ENCODE measurements at places on chromosomes 4 and X.

DNA sequence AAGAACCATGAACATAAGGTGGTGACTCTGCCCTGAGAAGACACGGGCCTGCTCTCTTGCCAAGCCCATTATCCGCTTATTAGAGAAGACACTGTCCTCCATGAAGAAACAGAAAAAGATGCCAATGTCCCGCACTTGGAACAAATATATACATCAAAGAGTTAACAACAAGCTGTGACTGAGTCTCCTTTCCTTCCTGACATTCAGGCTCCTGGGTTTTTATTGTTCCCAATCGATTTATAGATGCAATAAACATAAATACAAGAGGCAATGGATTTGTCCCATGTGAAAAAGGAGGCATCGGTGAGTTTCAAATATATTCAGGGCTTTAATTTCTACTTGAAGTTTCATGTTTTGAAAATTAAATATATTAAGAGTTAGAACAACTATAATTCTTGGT is 169.2 kb upstream of the CPEB2 start:
- DNase-seq: no peak

DNA sequence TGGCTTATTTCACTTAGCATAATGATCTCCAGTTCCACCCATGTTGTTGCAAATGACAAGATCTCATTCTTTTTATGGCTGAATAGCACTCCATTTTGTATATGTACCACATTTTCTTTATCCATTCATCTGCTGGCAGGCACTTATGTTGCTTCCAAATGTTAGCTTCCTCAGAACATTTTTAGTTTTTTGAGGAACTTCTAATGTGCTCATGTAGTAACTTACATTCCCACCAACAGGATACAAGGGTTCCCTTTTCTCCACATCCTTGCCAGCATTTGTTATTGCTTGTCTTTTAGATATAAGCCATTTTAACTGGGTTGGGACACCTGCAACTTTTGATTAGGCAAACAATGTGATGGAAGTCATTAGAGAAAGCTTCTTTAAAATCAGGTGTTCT is 454.2 kb downstream of the NLGN4X start:
- DNase-seq: peak; percentile 2

GRCh38 chrX:13646154-13646549 is 6.8 kb upstream of the TCEANC start:
- peak; percentile 15 for DNase-seq

DNA sequence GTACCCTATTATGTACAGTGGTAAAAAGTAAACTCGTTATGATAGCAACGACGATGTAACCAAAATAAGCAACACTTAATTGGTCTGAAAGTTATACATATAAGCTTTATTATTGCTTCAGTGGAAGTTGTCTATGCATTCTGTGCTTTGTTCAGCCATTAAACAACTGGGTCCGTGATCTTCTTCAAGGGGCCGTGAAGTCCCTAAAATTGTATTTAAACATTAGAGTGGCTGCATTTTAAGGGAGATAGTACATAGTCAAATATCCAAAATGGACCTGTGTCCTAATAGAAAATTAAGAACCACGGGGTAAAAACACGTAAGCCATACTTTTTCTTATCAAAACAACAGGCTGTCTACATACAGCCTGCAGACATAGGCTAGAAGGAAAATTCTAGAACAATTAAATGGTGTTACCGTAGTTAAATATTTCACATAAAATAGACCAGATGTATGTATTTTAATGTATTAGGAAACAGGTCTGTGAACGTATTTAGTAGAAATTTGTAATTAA is 2.1 kb downstream of the GUCY1A1 start:
- DNase-seq: no peak

- peak; percentile 73 for DNase-seq
Observed at GRCh38 chrX:100931218-100931924, 2.7 kb upstream of the XKRX start.

DNA sequence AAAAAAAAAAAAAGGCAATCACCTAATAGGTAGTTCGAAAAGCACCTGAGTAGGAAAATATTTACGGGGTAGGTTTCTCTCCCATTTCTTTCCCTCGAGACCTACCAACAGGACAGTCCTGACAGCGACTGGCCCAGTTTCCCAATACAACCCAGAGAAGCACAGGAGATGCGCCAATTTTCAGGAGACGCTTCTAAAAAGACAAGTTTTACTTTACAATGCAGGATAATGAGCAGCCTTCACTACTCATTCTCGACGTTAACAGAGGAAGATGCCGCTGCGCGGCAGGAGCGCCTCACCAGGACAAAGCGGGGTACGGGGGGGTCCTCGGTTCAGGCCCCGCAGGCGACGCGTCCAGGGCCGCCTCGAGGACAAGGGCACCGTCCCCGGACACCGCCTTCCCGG is 708 bp downstream of the BCLAF3 start:
- DNase-seq: no peak

DNA sequence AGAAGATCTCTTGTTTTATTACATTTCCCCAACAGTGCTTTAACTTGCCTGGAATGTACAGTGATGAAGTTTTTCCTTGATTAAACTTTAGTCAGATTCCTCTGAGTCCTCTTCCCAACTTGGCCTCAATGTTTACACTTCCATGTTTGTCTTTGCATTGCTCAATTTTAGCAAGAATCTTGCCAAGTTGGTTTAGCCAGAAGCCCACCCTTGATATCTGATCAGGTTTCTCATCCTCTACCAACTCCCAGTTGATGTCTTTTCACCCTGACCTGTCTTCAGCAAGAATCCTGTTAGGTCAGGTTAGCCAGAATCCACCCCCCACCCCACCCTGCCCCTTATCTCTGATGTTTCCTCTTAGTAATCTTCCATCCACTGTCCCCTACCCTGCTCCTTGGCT is 120.9 kb downstream of the MBNL3 start:
- DNase-seq: no peak

DNA sequence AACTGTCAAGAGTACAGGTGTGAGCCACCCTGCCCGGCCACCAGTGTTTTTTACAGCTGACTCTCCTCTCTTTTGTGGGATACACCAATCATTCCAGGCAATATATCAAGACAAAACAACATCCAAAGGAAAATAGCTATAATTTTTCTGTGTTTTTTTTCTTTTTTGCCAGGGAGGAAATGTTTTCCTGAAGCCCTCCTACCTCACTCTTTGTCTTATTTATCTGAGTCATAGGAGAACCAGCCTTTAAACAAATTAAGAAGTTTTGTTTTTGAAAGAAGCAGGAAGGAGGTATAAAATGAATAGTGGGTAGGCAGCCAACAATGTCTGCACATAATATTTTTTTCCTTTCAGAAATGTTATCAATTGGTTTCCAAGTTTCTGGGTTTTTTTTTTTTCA is 493.9 kb downstream of the CCSER1 start:
- DNase-seq: no peak

DNA sequence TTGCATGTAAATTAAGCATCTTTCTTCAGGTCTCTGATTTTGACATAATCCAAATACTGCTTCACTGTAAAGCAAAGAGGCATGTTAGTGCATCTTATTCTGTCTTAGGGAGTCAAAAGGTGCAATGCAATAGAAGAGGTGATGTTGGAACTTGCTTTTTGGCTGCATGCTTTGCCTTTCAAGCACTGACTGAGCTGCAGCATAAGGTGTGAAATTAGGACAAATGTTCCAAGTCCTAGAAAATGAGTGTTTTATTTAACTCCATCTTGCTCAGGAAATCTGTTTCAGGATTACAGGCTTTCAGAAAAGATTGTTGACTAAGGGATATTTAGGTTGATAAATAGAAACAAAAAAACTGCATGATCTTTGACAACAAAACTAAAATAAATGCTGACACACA is 30.8 kb downstream of the NAA11 start:
- DNase-seq: no peak

DNA sequence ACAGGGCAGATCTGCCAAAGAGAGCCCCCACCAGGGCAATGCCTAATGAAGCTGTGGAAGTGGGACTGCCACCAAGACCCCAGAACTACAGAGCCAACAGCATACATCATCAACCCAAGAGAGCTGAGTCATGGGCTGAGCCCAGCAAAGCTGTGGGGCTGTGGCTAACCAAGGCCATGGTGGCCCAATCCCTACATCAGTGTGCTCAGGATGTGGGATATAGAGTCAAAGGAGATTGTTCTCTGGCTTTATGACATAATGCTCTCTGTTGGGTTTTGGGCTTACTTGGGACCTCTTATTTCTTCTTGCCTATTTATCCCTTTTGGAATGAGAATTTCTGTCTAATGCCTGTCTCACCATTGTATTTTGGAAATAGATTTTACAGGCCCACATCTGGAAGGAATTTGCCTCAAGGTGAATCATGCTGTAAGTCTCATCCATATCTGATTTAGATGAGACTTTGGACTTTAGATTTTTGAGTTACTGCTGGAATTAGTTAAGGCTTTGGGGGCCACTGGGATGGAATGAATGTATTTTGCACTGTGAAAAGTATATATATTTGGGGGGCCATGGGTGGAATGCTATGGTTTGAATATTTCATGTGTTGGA is 5.4 kb upstream of the PRDM5 start:
- DNase-seq: peak; percentile 17

DNA sequence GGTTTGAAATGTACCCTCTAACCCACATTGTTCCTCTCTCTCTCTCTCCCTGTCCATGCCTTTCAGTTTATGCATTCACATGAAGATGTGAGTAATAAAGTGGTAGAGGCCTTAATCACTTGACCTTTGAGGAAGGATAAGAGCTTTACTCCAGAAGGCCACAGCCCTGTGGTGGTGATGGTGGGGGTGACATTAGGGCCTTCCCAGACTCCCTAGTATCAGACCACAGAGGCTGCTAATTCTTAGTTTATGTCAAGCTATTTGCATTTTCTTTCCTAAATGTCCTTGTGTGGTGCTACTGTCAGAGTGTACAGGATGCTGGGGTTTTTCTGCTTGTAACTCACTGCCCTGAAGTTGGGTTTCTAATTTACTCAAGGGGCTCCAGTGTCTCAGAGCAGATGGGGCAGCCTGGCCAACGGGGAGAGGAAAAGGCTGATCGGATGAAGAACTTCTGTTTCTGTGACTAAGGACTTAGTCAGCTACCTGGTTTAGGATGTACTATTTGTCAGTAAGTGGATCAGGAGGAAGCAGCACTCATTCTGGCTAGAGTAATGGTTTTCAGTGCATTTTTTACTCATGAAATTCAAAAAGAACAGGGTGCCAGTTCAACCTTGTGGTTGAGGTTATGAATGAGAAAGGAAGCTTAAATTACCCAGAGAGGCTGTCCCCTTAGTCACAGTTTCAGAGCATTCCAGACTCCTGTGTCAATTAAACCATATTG is 509.6 kb upstream of the DIPK2B start:
- peak; percentile 22 for DNase-seq

- peak; percentile 3 for DNase-seq
Observed at GRCh38 chr4:112813790-112814189, 176.8 kb downstream of the LARP7 start.

DNA sequence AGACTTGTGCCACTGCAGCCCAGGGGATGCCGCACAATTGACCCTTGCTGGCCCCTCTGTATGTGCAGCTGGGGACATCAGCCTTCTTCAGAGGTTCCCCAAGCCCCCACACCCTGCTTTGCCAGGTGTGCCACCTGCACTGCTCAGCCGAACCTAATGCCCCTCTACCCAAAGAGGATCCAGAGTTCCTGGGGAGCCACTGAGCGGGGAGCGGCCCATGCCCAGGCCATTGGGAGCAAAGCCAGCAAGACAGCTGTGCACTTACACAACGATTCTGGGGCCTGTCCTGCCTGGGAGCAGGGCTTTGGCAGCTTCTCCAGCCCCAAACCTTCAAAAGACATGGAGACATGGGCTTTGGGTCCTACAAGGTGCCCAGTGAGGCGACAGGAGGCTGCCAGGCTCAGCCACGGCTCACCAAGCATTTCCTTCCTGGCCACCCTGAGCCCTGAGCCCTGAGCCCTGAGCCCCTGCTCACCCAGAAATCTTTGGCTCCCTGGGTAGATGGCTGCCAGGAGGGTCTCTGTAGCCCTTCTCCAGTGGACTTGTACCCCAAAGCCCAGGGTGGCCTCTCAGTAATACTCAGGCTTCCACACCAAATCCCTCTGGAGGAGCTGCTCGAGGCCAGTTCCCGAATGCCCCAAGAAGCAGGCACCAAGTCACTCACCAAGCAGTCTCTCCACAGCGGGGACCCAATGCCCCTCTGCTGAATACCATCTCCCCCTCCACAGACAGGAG is 13.0 kb downstream of the PNMA6E start:
- DNase-seq: no peak

DNA sequence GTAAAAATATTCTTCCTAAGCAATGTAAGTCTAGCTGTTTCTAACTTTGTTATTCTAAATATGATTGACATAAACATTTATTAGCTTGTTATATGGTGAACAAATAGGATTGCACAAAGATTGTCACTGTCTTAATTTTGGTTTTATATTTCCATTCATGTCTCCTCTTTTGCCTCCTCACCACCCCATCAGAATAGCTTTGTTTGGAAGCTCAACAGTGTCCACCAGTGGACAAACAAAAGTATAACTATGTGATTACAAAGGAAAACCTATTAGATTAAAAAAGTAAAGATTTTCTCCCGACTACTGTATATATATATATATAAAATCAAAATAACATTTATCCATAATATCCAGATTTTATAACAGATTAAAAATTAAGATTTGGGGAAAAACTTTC is 468.2 kb downstream of the ZIC3 start:
- no peak for DNase-seq

GRCh38 chr4:139144161-139144859 is 32.7 kb downstream of the ELF2 start:
- peak; percentile 79 for DNase-seq

GRCh38 chr4:156195914-156196313 is 242.2 kb upstream of the CTSO start:
- DNase-seq: peak; percentile 96

- DNase-seq: no peak
Observed at GRCh38 chr4:69716654-69717053, 43.8 kb downstream of the SULT1B1 start.

- DNase-seq: no peak
Observed at GRCh38 chr4:37661772-37662171, 24.4 kb downstream of the RELL1 start.

GRCh38 chr4:22911285-22911684 is 218.5 kb downstream of the GBA3 start:
- peak; percentile 61 for DNase-seq

DNA sequence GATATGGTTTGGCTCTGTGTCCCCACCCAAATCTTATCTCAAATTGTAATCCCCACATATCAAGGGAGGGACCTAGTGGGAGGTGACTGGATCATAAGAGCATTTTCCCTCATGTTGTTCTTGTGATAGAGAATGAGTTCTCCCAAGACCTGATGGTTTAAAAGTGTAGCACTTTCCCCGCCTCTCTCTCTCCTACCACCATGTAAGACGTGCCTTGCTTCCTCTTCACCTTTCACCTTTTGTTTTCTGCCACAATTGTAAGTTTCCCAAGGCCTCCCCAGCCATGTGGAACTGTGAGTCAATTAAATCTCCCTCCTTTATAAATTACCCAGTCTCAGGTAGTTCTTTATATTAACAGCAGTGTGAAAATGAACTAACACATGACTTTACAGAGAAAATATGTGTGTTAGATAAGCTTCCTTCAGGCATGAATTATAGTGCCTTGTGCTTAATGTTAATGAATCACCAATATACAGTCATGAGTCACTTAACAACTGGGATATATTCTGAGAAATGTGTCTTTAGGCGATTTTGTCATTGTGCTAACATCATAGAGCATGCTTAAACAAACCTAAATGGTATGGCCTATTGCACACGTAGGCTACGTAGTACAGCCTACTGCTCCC is 37.9 kb downstream of the PDGFC start:
- peak; percentile 4 for DNase-seq
